SK-N-SH treated with all-trans-retinoic acid at 6 μM for 48 hours (cell line): ENCODE measurements at places on chromosomes 3 and 15.

DNA sequence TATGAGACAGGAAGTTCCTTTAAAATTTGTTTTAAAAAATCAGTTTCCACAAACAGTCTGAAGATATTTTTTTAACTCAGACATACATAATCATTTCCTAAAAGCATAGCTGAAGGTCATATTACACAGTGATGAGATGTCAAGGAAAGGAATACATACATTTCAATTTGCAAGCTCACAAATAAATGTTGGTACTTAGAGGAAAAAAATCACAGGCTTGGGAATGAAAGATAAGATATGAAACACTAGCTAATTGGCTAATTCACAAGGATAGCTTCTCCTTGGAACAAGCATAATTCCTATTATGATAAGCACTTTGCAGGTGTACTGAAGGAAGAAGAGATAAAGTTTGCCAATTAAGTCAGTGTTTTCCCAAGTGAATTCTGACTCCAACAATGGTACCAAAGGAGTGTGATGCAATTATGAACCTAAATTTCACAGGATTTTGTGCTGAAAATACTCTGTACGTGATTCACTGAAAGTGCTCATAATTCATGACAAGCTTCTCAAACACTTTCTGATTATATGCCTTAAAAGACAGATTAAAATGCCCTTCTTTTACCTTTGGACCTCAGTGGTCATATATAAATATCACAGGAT lies 112.4 kb downstream of the FRMD5 start:
- ATAC-seq, result peak; percentile 38; the same call in 2 of the 3 replicates

GRCh38 chr3:56321892-56322291 lies 146.4 kb downstream of the ERC2 start:
- ATAC-seq, result no peak

- no peak for ATAC-seq
Observed at GRCh38 chr15:89397653-89398023, 63.0 kb upstream of the POLG start.

DNA sequence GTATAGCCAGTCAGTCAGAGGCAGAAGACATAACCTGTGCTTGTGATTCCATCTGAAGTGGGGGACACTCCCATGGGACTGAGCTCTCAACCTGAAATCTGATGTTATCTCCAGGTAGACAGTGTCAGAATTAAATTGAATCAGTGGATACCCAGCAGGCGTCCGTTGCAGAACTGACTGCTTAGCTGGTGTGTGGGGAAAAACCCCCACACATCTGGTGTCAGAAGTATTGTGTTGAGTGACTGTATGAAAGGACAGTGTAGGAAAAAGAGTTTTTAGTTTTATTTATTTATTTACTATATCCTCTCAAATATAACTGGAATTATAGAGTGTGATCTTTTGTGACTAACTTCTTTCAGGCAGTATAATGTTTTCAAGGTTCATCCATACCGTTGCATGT lies 10.4 kb downstream of the KPNA4 start:
- no peak for ATAC-seq

DNA sequence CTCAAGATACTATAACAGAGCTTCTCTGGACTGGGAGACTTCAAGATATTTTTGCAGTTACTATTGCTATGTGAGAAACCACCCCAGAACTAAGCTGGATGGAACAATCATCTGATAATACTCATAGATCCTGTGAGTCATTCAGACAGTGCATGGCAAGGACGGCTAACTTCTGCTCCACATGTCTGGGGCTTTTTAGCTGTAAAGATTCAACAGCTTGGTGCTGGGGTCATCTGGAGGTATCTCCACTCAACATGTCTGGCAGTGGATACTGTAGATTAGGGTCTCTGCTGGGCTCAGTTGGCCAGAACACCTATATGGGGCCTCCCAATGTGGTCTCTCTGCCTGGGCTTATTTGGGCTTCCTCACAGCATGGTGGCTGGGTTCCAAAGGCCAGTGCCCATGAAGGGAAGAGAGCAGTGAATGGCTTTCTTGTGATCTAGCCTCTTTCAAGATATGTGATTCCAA lies 117.3 kb upstream of the SLC7A14 start:
- peak; percentile 98 for ATAC-seq
